IgD-negative memory B cell (primary cell): ENCODE measurements at places on chromosomes 5 and 9. TPM values are rescaled to one million over a fixed set of nuclear protein-coding genes. Genes with fewer than 3 reads are reported as not detected.

Gene NR4A3
- 0.60 TPM for polyA plus RNA-seq

Gene ABITRAM
- polyA plus RNA-seq = 11.4 TPM

Gene SHOC1
- polyA plus RNA-seq = not detected

Gene UBAC1
- polyA plus RNA-seq = 19.5 TPM

Gene GPR151
- not detected for polyA plus RNA-seq

Gene CTNND2
- not detected for polyA plus RNA-seq
